ENCODE measurements at places on chromosomes 1 and 21. TPM values are rescaled to one million over a fixed set of nuclear protein-coding genes. Genes with fewer than 3 reads are reported as not detected.

DNA sequence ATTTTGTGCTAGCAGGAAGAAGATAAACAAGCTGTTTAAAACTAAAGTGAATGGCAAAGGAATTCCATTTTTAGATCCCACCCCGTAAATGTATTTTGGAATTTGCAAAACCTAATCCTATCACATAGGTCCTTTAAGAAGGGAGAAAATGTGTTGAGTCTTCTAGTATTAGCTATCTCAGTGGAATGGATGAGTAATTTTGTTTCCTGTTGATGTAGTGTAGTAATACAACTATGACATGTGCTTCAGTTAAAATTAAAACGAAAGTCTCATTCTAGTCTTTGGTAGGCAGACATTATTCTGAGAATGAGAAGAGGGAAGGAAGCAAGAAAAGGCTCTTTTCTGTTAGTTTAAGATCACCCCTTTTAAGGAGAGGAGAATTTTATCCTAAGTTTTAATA is 265.9 kb upstream of the C1orf105 start:
- DNase-seq, result no peak

- DNase-seq, result no peak
Measured at GRCh38 chr1:7595336-7595735, 175.8 kb upstream of the VAMP3 start.

- no peak for DNase-seq
Measured at GRCh38 chr21:38323721-38324531, 67.1 kb downstream of the KCNJ15 start.

- DNase-seq, result no peak
Measured at GRCh38 chr1:206472024-206472423, 1.7 kb downstream of the IKBKE start.

DNA sequence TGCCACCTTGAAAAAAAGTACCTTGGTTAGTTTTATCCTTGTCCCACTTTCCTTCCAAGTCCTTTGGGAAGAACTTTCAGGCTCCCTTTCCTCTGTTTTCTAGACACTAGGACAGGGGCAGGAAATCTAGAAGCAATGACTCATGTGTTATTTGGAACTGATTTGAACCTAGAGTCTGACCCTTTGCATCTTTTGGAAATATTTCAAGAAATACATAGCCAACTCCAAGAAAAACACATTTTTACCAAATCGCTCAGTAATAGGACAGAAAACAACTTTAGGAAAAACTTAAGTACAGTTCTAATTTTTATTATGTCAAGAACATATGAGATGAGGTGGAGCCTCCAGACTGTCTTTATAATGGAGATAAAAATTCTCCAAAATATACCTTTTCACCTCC is 292.4 kb downstream of the PTBP2 start:
- DNase-seq, result peak; percentile 20

GRCh38 chr1:59266180-59266926 is 30.5 kb upstream of the FGGY start:
- DNase-seq, result no peak

- no peak for DNase-seq
Measured at GRCh38 chr1:115051850-115052249, 22.2 kb downstream of the TSHB start.

DNA sequence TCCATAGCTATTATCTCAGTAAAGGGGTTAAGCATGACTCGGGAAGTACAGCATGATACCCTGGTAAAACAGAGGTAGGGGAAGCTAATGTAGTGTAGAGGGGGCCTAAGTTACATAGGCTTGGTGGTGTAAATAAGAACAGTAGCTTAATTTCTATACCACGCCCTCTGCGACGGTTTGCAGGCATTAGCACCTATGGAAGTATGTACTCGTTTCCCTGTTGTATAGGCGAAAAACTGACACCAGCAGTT is 470 bp upstream of the NAXE start:
- DNase-seq, result no peak

- no peak for DNase-seq
Measured at GRCh38 chr21:42346866-42347600, 3.8 kb downstream of the TFF2 start.

GRCh38 chr21:18831942-18832676 is 428.5 kb upstream of the TMPRSS15 start:
- no peak for DNase-seq

The TFF3 gene
- 2.2 TPM for polyA plus RNA-seq

The CTH gene
- polyA plus RNA-seq, result 12.5 TPM

The TRIM67 gene
- 0.08 TPM for polyA plus RNA-seq

The IGFN1 gene
- 0.42 TPM for polyA plus RNA-seq

The PDIK1L gene
- 20.7 TPM for polyA plus RNA-seq

The SMYD2 gene
- polyA plus RNA-seq, result 44.3 TPM

The DDAH1 gene
- polyA plus RNA-seq, result 132 TPM

The VCAM1 gene
- 30.0 TPM for polyA plus RNA-seq

The ZBTB8A gene
- polyA plus RNA-seq, result 17.7 TPM
